ENCODE measurements at places on chromosomes 7 and 10. TPM values are rescaled to one million over a fixed set of nuclear protein-coding genes. Genes with fewer than 3 reads are reported as not detected.

- DNase-seq = no peak
Observed at GRCh38 chr7:137870684-137871083, 23.9 kb upstream of the DGKI start.

DNA sequence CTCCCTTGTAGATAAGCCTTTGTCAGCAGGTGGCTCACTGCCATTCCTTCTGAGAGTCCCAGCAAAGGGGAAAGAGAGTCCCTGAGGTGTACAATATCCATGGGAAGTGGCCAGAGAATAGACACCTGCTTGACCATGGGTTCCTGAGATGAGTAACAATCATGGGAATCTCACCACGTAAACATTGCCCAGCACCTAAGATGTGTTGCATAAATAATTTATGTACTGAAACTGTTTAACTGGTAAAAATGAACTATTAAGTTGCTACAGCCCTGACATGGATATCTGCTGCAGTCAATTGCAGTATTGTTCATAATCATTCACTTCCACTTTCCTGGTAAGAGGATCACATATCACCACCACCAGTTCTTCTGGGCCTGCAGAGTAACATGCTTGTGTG, 123.8 kb upstream of the INHBA start:
- no peak for DNase-seq

DNA sequence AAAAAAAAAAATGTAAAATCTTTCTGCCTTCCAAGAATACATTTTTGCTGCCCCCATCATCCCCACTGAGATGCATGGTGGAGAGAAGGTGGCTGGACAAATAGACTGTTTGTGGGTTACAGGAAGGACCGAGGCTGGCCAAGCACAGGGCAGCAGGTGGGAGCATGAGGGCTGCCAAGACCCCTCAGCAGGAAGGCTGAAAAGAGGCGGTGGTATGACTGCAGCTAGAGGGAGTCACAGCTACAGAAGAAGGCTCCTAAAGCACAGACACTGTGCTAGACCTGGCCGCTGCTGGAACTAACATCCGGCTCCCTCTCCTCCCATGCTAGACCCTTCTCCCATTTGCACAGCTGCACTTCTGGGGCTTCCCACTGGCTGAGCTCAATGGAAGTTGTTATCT, 289.6 kb downstream of the TCERG1L start:
- no peak for DNase-seq

GRCh38 chr7:92695308-92696261, 105.4 kb upstream of the FAM133B start:
- peak; percentile 87 for DNase-seq

GRCh38 chr7:92953657-92954056, 117.3 kb upstream of the CDK6 start:
- no peak for DNase-seq

The KIF11 gene
- total RNA-seq = 0.38 TPM

The AKR1D1 gene
- total RNA-seq = 206 TPM

The SFXN2 gene
- 25.5 TPM for total RNA-seq
